HL-60 (cell line): ENCODE measurements at places on chromosomes 2 and 18.

DNA sequence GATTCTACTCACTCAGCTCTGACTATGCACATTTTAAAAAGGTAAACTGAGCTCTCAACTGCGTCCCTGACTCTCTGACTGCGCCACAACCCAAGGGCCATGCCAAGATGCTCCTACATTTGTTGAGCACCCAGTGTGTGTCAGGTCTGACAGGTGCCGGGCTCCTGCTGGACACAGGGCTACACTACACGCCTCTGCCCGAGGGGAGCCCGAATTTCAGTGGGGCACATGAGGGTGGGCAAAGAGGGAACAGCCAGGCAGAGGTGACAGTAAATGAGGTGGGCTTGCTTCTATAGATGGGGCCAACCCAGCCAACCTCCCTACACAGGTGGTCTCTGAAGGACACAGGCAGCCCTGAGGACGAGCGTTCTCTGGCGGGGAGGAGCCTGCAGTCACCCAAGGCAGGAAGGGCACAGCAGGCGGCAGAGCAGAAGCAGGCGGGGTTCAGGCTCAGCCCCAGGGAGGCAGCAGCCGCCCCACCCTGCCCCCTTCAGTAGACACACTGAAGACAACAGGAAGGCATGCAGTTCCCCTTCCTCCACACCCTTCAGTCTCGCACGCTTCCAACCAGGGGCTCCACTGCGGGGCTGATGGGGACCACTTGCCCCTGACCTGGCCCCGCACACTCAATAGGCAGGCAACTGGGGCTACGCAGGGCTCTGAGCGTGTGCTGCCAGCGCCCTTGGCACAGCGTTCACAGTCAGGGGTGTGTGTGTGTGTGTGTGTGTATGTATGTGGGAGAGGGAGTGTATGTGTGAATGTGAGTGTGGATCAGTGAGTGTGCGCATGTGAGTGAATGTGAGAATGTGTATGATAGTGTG lies 98.4 kb downstream of the UXS1 start:
- DNase-seq = no peak

GRCh38 chr2:172655091-172655837 lies 80.4 kb upstream of the RAPGEF4 start:
- DNase-seq = no peak

DNA sequence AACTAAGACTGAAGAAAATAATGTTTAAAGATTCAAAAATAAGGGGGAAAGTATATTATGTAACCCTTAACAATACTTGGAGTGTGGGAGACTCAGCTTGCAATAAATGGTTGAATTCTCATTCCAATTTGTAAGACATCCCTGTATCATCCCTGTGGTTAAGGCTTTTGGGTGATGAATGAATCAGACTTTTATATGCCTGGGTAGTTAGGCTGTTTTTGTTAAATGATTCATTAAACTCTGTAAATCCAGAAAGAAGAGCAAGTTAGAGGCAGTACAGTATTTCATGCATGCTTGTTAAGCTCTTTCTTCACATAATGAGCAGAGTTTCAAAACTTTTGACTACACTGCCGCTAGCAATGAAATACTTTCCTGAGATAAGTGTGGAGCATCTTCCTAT lies 948.8 kb downstream of the SOCS6 start:
- no peak for DNase-seq

DNA sequence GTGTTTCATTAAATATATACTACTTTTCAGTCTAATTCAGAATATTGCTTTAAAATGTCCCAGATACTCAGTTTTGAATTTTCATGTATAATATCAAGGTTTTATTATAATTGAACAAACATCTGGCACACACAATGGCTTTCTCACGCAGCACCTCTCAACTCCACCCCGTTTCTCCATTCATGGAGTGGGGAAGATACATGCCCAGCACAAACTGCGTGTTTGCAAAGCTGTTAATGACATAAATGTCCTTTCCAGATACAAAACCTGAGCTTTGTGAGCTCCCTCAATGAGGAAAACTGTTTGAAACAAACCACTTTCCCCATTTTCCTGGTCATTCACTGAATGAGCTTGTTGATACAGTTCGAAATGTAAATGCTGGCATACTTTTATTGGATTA lies 150.3 kb upstream of the RASGRP3 start:
- no peak for DNase-seq

- no peak for DNase-seq
Measured at GRCh38 chr18:57141208-57142129, 5.4 kb upstream of the BOD1L2 start.

DNA sequence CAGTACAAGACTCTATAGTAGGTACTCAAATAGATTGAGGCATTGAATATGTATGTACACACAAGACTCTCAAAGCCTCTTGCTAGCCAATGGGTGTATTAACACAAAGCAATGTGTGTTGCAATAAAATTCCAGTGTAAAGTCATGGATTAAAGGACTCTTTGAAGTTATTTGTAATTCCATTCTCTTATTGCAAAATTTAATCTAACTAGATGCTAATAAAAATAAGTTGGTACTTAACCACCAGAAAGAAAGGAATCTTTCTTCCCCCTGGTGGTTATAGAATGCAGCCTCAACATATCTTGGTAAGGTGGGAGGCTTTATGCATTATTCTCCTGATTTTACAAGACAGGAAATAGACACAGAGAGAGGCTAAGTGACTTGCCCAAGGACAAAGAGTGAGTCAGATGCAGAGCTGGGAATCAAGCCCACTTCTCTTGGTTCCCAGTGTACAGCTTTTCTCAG lies 18.0 kb downstream of the LRP1B start:
- DNase-seq = no peak

GRCh38 chr2:20571231-20571630 lies 79.7 kb downstream of the HS1BP3 start:
- DNase-seq = no peak

GRCh38 chr2:172833898-172834297 lies 98.3 kb downstream of the RAPGEF4 start:
- DNase-seq = no peak

GRCh38 chr2:10303694-10304378 lies 1.1 kb downstream of the HPCAL1 start:
- no peak for DNase-seq

GRCh38 chr2:216920937-216921456 lies 61.1 kb upstream of the TNP1 start:
- no peak for DNase-seq

DNA sequence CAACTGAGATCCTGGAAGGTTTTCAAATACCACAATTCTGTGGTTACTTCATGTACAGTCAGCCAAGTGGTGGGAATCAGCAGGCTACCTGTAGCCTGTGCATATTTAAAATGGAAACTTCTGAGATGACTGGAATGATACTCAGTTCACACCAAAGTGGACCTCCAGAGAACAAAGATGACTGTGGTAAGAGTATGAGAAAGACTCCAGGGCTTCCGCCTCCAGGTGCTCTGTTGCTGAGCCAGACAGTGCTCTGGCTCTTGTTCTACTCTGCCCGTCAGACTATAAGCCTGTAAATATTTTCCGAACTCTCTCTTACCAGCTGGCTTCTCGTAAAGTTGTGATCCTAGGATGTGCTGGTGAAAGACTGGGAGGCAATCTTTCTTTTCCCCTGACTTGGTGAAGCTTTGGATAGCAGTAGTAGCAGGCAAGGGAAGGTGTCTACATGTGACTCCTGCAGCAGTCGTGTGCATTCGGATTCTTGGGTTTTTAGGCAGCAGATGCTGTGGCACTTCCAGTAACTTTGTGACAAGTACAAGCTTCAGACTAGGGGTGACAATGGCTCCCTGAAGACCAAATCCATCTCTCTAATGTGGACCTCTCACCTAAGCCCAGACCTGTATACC lies 23.1 kb downstream of the ST3GAL5 start:
- DNase-seq = no peak
